CD4-positive, alpha-beta memory T cell (primary cell): ENCODE measurements at places on chromosomes 7 and 10. TPM values are rescaled to one million over a fixed set of nuclear protein-coding genes. Genes with fewer than 3 reads are reported as not detected.

SLC16A9 gene
- polyA plus RNA-seq, result not detected

- DNase-seq, result no peak
Observed at GRCh38 chr10:8375137-8375536, 320.6 kb downstream of the GATA3 start.

DNA sequence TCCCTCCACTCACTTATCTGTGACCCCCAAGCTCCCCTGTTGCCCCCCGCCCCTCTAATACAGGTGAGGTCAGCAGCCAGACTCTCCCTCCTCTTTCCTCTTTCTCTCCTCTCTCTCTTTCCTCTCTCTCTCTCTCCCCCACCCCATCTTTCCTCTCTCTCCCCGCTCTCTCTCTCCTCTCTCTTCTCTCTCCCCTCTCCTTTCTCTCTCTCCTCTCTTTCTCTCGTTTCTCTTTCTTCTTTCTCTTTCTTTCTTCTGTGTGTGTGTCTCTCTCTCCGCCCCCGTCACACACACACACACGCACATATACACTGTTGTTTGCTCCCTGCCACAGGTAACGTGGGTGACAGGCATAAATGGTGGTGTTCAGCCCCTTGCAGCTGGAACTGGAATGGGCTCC is 37.2 kb upstream of the PSMG3 start:
- DNase-seq, result no peak

OR13A1 gene
- 0.55 TPM for polyA plus RNA-seq

ZNF722 gene
- polyA plus RNA-seq, result not detected

DNA sequence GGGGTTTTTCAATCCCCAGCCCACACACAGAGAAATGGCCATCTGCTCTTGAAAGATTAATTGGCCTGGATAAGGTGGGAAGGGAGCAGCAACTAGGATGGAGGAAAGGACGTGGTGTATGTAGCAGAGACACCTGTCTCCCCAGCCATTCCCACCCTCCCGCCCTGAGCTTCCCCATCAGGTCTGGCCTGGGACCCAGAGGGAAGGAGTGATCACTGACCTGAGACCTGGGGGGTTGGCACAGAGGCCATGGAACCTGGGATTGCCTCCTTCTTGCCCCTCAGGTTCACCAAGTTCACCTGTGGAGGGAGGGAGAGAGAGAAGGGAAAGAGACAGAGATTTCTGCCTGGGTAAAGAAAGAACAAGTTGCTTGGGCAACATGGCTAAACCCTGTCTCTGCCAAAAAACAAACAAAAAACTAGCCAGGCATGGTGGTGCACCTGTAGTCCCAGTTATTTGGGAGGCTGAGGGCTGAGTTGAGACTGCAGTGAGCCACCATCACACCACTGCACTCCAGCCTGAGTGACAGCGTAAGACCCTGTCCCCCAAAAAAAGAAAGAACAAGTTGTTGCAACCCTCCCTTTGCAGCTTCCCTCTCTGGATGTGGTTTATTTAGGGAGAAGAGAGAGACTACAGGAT is 11.3 kb upstream of the TRPV6 start:
- DNase-seq, result no peak

FOXI2 gene
- not detected for polyA plus RNA-seq

- no peak for DNase-seq
Observed at GRCh38 chr7:110720626-110721025, 370.3 kb upstream of the LRRN3 start.
